ENCODE measurements at places on chromosomes 5 and 9.

- no peak for DNase-seq
Measured at GRCh38 chr5:93294199-93294598, 286.8 kb downstream of the NR2F1-AS1 start.

- DNase-seq, result no peak
Measured at GRCh38 chr9:84511651-84512050, 157.9 kb upstream of the NTRK2 start.

DNA sequence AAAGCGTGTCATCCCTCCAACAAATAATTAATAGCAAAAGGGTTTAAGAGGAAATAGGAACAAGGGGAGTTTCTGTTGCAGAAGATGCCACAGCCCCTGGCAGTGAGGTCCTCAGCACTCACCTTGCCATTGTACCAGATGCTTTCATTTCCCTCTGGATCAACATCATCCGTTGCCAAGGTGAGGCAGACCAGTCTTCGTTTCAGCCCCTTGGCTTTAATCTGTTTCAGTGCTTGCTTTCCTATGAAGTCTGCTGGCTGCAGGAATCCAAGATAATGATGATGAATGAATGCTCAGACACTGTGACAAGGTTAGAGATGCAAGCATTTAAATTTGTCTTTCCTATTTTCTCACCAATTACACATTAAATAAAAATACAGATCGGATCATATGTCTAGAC, 20.0 kb upstream of the ARSB start:
- DNase-seq, result no peak

- DNase-seq, result no peak
Measured at GRCh38 chr5:77662635-77663034, 24.1 kb upstream of the OTP start.

DNA sequence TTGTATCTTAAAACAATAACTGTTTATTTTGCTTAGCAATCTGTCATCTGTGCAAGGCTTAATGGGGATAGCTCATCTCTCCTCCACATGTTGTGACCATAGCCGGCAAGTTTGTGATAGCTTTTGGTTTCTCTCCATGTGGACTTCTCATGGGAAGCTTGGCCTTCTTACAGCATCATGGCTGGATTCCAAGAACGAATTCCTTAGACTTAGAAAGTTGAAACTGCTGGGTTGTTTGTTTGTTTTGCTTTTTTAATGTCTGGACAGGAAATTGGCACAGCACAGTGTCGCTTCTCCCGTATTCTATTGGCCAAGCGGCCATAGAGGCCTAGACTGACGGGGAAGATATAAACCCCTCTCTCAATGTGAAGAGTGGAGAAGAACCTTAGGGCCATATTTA, 61.0 kb upstream of the PRDM9 start:
- no peak for DNase-seq

DNA sequence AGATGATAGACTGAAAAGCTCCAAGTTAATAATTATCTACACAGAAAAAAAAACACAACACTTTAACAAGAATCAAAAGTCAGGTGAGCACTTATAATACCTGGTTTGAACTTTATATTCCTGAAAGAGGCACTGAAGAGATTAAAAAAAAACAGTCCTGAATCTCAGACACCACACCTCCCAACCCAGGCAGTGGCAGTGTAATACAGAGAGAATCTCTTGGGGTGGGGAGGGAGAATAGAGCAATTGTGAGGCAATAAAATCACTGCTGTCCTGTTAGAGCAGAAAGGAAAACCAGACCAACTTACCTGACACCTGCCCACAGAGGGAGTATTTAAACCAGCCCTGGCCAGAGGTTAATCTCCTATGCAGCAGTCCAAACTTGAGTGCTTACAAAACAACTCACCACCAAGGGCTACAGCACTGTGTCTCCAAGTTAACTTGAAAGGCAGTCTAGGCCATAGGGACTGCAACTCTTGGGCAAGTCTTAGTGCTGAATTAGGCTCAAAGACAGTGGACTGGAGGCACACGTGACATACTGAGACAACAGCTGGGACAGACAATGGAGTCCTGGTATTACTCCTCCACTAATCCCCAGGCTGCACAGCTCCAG, 54.2 kb downstream of the SLCO4C1 start:
- DNase-seq, result no peak

- DNase-seq, result no peak
Measured at GRCh38 chr5:142128675-142129208, 20.2 kb downstream of the NDFIP1 start.

DNA sequence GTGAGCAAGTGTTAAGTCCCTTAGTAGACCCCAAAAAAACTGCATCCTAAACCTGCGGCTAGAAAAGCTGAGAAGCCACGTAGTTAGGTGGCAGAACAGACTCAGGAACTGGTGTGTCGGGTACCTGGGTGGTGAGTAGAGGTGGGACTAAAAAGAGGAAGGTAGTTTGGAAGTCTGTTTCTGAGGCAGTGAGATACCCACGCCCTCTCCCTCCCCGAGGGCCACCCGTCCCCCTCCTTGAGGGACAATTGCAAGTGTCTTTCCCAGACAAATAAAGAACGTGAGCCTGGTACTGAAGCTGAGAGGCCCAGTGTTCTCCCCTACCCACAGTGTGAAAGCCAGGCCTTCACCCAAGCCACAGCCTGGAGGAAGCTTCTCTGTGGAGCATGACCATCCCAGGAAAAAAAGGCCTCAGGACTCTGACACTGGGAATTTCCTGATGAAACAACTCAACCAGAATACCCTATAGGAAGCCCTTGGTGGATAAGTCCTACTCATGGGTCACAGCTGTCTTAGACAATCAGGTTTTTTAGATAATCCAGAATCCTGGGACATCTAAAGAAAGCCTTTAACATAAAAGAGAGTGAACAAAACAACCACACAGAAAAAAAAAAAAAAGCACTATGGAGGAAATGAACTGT, 7.0 kb upstream of the CD74 start:
- no peak for DNase-seq

DNA sequence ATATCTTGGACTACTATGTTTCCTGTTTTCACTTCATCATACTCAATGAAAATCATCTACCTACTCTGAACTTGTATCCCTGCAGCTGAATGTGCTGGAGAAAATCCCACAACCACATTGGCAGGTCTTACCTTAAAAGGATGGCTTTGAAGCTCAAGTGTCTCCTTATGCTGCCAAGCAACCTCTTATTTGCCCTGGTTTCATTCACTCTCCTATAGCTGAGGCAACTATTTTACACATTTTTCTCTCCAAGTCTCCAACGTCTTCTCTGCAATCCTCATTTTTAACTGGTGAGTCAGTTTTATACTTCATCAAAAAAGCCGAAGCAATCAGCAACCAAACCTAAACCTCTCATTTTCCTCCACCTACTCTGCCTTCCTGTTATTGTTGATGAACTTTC, 49.7 kb downstream of the POU4F3 start:
- no peak for DNase-seq

GRCh38 chr5:155649666-155650065, 636.1 kb downstream of the KIF4B start:
- DNase-seq, result no peak

GRCh38 chr9:90499761-90500160, 142.9 kb downstream of the DIRAS2 start:
- DNase-seq, result no peak

DNA sequence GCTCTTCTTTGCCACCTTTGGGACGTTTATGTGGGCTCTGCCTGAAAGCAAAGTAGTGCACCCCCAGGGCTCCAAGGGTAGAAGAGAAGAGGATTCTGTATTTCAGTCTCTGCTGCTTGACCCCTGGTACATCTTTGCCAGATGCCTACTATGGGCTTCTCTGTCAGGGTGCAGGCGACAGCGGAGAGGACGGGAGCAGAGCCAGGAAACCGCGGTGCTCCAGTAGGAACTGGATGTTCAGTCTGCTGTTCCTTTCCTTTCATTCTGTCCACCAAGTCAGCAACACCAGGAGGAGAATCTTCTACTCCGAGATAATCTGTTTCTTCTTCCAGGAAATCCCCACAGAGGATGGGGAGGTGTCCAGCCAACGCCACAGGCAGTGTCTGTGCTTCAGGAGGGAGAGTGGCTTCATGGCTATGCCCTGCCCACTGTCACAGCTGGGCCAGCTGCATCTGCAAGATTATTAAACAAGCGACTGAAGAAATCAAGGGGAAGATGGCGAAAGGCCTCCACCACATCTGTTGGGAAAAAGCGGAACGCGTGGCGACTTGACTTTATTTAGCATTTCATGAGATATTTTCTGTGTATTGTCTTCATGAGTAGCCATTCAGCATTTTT, 398.3 kb downstream of the IRX1 start:
- DNase-seq, result no peak

Measured in NCI-H2107 (cell line).